Breast epithelium (tissue), 4 donors: ENCODE measurements at places on chromosomes 2 and 18. TPM values are rescaled to one million over a fixed set of nuclear protein-coding genes. Genes with fewer than 3 reads are reported as not detected.

- DNase-seq: no peak
Observed at GRCh38 chr18:3213300-3214059, 6.3 kb downstream of the MYOM1 start.

- no peak for DNase-seq
Observed at GRCh38 chr2:119136093-119136492, 22.5 kb downstream of the C1QL2 start.

UGT1A4 gene
- not detected for total RNA-seq

SERPINB4 gene
- total RNA-seq: 0.66 TPM

BMP10 gene
- not detected for total RNA-seq
